ENCODE measurements at places on chromosomes 11 and 22.

GRCh38 chr11:107490836-107491235 is 33.2 kb upstream of the CWF19L2 start:
- no peak for DNase-seq

DNA sequence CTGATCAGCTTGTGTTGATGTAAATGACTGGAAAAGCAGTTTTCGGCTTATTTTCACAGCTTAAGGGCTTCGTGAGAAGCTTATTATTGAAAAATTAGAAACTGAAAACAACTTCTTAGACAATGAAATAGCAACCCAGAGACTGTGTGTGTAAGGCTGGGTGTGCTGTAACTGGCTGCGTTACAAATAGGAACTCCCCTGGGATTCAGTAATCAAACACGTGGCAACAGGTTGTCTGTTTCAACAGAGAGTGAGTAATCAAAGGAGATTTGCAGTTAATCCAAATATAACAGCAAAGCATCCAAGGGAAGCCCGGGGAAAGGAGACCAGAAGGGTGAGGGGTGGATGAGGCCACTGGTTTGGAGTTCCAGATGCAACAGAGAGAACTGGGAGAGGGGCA is 19.2 kb downstream of the NTM start:
- DNase-seq = no peak

GRCh38 chr22:29106839-29107238 is 34.0 kb downstream of the KREMEN1 start:
- no peak for DNase-seq

DNA sequence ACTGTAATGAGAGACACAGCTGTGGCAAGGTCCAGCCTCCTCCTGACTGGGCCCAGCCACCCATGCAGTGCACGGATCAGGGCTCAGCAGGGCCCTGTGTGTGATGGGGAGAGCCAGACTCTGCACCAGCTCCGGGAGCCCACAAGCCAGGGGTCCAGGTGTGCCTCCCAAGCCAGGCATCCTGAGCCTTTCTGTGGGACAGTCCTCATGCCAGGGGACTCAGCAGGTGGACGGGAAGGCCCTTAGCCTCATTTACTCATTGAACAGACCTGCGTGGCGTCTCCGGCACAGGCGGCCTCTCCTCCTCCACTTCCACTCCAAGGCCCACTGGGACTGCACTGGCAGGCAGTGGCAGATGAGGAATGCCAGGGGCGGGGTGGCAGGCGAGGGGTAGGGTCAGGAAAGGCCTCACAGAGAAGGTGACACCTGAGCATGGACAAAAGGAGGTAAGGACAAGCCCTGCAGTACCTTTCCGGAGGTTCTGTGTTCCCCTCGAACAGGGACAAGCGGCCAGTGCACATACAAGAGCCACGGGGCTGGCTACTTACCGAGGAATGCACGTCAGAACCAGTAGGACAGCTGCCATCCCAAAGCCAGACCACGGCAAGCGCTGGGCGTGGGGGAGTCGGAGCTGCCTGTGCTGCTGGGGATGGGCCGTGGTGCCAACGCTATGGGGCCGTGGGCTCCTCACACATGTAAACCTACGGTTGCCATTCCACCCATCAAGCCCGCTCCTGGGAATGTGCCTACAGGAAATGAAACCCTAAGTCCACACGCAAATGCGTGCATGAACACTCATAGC is 52.7 kb downstream of the IGF2 start:
- DNase-seq = peak; percentile 0

GRCh38 chr11:77107950-77108349 is 5.3 kb downstream of the OMP start:
- no peak for DNase-seq

DNA sequence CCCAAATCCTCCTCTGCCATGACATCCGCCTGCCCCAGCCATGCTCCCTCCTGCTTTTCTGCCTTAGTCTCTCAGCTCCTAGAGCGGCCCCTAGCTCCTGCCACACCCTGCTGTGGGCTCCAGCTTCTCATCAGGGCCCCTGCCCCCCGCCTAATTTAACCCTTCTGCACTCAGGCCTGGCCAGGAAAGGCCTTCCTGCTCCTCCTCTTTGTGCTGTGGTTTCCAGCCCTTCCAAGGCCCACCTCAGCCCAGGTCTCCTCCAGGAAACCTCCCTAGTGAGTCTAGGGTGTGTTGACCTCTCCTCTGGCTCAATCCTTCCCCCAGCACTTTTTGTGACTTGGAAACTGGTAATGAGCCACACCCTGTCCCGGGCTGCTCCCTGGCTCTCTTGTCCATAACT is 11.3 kb downstream of the PTPN5 start:
- DNase-seq = no peak

DNA sequence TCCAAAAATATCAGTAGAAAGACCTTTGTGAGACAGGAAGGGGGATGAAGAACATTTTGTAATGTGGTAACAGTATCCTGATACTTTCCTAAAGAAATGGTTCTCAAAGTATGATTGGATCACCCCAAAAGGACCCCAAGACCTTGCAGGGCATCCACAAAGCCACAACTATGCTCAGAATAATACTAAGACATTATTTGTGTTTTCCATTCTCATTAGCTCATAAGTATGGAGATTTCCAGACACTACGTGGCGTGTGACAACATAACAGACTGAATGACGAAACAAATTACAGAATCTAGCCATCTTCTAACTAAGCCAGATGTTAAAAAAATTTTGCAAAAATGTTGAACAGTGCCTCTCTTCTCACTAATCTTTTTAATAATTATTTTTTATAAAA is 24.9 kb downstream of the CHEK2 start:
- no peak for DNase-seq

DNA sequence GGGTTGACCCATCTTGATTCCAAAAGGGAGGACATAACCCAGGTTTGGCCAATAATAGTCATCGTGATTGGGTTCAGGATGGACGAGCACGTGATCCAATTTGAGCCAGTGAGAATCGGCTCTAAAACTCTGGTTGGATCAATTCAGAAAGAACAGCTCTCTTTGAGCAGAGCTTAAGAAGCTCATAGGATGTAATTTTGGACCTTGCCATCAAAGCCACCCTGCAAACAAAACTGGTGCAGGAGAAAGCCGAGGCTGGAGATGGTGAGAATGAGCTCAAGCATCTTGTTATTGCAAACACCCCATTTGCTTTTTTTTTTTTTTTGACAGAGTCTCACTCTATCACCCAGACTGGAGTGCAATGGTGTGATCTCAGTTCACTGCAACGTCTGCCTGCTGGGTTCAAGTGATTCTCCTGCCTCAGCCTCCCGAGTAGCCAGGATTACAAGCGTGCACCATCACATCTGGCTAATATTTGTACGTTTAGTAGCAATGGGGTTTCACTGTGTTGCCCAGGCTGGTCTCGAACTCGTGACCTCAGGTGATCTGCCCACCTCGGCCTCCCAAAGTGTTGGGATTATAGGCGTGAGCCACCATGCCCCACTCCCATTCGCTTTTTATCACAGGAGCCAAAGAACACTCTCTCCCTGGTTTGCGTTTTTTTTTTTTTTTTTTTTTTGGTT is 13.8 kb upstream of the MIAT start:
- no peak for DNase-seq

GRCh38 chr22:39265143-39265886 is 20.5 kb upstream of the PDGFB start:
- DNase-seq = no peak

GRCh38 chr11:130455483-130456127 is 7.2 kb downstream of the ADAMTS15 start:
- DNase-seq = no peak

DNA sequence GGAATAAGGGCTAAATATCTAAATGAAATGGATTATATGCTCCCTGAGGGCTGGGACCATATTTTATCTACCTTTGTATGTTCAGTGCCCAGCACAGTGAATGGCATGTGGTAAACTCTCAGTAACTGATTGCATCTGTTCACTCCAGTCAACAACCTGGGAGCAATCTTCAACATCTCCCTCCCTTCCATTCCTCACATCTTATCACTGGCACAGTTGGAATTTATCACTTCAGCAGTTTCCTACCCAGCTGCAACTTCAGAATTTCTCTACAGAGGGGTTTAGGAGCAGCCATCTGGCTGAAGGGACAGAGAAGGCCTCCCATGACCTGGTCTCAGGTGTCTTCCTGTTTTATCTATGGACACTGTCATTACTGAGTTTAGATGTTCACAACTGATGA is 9.8 kb upstream of the SIK2 start:
- no peak for DNase-seq

DNA sequence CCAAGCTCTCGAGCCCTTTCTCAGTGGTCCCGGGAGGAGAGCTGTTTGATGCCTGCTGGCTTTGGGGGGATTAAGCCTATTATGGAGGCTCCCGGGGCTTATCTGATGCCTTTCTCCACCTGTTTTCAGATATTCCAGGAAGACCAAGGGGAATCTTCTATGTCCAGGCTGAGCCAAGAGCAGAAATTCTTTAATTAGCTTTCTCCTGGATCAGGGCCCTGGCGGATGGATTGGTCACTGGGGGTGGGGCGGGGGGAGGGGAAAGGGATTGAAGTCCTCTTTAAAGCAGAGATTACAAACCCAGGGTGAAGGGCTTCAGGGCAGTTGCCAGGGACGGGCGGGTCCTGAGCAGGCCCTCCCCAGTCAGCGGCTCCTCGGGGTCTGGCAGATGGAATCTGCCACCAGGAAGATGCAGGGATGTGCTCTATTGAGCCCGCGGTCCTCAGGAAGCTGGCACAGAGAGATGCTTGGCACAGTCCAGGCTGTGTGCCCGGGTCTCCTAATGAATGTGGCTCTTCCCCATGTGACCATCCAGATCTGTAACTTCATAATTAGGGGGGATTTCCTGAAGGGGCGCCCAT is 33.6 kb downstream of the MACROD1 start:
- DNase-seq = no peak

DNA sequence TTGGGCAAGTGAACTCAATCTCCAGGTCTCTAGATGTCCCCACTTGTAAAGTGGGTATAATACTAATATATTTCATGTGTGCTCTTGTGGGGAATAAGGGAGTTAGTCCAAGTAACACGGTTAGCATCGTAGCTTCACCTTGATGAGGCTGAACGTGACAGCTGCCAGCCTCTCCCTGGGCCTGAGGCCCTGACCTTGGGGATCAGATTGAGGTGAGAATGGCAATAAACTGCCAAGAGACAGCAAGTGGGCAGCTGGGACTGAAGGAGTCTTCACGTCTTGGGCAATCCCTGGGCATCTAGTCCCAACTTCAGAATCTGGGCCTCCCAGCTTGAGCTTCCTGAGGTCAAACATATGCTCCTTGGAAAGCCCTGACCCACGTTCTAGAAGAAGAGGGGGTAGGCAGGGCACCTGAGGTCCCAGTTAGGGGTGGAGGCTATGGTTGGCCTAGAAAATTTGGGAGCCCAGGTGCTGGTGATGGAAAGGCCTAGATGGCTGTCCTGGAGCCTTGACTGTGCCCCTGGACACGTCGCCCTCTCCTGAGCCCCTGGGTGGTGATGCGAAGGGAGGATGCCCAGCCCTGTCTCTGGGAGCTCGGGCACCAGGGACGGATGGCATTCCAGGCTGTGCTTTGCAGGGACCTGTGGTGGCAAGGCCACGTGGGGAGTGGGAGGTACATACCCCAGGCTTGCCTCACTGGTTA is 23.4 kb downstream of the ADAMTS15 start:
- no peak for DNase-seq

GRCh38 chr11:113048820-113049768 is 87.9 kb downstream of the NCAM1 start:
- no peak for DNase-seq

- no peak for DNase-seq
Observed at GRCh38 chr11:12106101-12106500, 4.3 kb upstream of the MICAL2 start.

- no peak for DNase-seq
Observed at GRCh38 chr11:8070417-8071115, 10.4 kb upstream of the TUB start.

- DNase-seq = no peak
Observed at GRCh38 chr11:91136631-91137030, 913.8 kb upstream of the CHORDC1 start.

DNA sequence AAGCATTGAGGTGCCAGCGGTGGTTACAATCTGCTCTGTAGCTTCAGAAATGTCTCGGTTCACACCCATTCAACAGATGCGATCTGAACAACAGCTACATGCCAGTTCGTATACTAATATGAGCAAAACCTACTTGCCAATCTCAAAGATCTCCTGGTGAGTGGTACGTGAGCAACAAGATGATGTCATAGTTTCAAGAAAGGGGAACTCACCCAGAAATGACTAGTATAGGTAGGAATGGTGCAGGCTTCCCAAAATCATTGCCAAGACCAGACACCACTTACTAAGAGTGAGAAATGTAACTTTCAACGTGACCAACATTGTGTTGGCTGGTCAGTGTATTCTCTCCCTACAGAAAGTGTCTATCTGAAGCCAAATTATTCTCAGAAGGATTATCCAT is 31.1 kb downstream of the OR6Q1 start:
- DNase-seq = no peak

- DNase-seq = no peak
Observed at GRCh38 chr11:28964811-28965210, 856.6 kb downstream of the METTL15 start.

DNA sequence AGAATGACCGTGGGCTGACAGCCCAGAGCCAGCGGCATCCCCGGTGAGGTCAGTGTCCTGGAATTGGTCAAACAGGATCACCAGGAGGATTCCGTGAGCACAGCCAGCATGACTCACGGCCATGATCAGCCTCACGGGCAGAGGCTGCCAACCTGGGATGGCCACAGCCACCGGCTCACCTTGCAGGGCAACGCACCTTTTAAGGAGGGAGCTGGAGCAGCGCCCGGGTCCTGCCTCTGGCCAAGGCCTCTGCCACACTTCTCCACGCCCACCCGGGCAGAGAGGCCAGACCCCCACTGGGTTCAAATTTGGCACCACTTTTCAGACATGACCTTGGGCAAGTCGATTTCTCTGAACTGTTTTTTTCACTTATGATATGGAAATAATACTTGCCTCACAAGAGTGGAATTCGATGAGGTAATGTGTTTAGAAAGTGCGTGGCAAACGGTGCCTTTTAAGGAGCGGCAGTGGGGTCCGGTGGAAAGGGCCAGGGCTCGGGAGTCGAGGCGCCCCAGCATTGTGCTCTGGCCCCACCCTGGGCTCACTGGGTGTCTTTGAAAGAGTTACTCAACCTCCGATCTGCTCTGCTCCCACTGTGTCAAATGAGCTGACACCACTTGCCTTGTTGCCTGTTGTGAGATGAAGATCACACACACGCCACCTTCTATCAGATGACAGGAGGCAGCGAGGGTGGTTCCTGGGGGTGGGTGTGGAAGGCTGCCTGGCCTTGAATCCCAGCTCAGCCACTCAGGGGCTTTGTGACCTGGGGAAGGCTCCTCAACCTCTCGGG is 16.0 kb downstream of the TXN2 start:
- DNase-seq = no peak

- DNase-seq = no peak
Observed at GRCh38 chr11:79082280-79082679, 358.6 kb downstream of the TENM4 start.

DNA sequence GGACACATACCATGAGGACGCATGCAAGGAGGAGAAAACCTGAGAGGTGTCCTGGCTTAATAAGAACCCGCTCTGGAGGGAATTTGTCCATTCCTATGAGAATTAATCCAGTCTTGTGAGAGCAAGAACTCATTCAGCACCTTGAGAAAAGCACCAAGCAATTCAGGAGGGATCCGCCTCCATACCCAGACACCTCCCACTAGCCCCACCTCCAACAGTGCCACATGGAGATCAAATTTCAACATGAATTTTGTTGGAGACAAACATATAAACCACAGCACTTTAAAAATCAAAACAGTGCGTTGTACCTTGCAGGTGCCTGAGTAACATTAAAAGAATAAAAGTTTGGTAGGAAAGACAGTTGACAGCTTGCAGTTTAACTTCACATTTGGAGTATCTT is 11.4 kb downstream of the UBE4A start:
- DNase-seq = no peak
